Osteoblast (primary cell): ENCODE measurements at places on chromosomes 11 and 22. TPM values are rescaled to one million over a fixed set of nuclear protein-coding genes. Genes with fewer than 3 reads are reported as not detected.
A peak's percentile ranks its signal among the peaks of the same experiment; 100 is the strongest.

GRCh38 chr11:106479646-106480045 is 402.2 kb downstream of the AASDHPPT start:
- DNase-seq = no peak

DNA sequence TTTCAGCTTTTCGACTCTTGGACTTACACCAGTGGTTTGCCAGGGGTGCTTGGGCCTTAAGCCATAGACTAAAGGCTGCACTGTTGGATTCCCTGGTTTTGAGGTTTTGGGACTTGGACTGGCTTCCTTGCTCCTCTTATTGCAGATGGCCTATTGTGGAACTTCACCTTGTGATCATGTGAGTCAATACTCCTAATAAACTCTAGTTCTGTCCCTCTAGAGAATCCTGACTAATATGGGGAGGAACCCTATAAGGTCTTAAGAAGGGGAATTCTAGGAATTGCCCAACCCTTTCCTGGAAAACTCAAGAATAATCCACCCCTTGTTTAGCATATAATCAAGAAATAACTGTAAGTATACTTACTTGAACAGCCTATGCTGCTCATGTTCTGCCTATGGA is 491.8 kb downstream of the TMEM135 start:
- DNase-seq = no peak

DNA sequence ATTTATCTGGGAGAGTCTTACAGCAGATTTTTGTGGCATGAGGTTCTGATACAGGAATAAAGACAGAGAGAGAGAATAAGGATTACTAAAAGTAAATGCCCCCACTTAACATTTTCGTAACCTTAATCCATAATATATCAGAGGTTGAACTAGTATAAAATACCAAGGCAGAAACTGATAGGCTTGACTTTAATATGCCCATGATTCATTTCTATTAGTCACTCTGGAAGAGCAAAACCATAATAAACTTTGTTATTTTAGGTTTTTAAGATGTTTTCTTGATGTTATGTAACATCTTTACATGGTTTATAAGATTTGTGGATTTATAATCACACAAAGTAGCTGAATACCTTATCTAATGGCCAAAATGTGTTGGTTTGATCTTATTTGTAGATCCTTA is 19.1 kb downstream of the GUCY1A2 start:
- no peak for DNase-seq

- DNase-seq = no peak
Measured at GRCh38 chr11:6587360-6587953, 16.0 kb downstream of the RRP8 start.

DNA sequence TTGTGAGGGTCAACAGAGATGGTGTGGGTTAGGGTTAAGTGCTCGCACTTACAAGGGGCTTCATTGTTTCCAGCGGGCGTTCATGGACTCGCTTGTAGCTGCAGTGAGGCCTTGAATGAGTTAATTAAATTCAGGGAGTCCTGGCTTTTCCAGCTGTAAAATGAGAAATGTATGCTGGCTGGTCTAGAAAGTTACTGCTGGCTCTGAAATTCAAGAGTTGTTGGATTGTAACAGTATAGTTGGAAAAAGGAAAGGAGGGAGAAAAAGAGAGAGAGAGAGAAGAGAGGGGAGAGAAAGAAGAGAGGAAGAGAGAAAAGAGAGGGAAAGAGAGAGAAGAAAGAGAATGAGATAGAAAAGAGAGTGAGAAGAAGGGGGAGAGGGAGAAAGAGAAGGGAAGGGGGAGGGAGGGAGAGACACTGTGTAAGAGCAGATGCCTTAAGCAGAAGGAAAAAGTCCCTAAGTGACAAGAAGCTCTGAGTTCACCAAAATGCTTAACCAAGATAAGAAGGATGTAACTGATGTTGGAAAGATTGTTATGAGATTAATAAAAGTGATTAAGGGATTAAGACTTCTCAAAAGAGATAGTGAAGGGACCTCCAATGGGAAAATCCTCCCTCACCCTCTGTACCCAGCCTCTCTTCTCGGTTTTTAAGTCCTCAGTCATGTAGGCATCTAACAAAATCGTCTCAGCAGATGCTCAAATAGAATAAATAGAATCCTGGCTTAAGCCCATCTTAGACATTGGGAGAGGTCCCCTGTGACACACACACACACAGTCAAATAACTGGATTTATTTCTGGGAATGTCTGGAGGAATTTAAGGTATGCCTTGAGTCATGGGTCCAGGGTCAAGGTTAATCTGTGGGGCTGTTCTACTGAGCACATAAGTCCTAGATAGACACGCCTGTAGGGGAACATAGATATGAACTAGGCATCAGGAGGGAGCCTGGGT is 477.9 kb downstream of the MIAT start:
- peak; percentile 91 for DNase-seq

- DNase-seq = no peak
Measured at GRCh38 chr22:34414467-34415440, 494.5 kb upstream of the LARGE1 start.

- no peak for DNase-seq
Measured at GRCh38 chr11:112421879-112422278, 161.2 kb upstream of the PLET1 start.

- DNase-seq = no peak
Measured at GRCh38 chr11:19766206-19766605, 53.6 kb downstream of the NAV2 start.

DNA sequence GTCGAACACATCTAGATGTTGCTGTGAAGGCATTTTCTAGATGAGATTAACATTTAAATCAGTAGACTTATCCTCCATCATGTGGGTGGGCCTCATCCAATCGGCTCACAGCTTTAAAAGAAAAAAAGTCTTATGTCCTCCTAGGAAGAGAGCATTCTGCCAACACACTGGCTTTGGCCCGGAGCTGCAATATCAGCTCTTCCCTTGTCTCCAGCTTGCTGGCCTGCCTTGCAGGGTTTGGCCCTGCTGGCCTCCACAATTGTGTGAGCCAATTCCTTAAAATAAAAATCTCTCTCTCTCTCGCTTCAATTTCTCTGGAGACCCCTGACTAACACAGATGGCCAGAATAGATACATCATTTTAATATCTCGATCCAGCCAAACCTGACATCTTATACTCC is 13.1 kb upstream of the ABCC8 start:
- DNase-seq = no peak

GRCh38 chr11:66345316-66345649 is 379 bp upstream of the BRMS1 start:
- DNase-seq = no peak

- DNase-seq = peak; percentile 93
Measured at GRCh38 chr11:5600374-5600851, 4.0 kb downstream of the TRIM6 start.

- peak; percentile 58 for DNase-seq
Measured at GRCh38 chr11:116990061-116990473, 108.2 kb downstream of the SIK3 start.

GRCh38 chr11:115625502-115625901 is 121.3 kb upstream of the CADM1 start:
- no peak for DNase-seq

DNA sequence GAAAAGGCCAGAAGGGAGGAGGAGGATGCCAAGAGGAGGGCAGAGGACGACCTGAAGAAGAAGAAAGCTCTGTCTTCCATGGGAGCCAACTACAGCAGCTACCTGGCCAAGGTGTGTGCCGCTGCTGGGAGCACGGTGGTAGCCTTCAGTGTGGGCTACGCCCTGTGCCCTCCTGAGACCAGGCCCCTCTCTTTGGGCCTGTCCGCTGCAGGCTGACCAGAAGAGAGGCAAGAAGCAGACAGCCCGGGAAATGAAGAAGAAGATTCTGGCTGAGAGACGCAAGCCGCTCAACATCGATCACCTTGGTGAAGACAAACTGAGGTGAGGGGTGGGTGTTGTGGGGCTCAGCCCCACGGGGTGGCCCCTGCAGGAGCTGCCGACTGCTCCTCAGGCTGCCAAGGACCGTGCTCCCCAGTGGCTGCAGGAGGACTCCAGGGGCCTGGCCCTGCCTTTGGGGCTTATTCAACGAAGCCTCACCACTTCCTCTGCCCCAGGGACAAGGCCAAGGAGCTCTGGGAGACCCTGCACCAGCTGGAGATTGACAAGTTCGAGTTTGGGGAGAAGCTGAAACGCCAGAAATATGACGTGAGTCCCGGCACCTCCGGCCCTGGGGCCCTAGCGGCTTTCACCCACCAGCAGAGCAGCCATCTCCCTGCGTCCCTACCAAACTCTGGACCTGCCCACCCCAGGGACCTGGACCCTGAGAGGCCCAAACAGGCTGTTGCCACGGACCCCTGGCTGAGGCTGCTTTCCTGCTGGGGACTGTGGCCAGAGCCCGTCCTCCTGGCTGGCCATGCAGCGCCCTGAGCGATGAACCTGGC is 12.6 kb upstream of the MRPL23 start:
- peak; percentile 77 for DNase-seq

DNA sequence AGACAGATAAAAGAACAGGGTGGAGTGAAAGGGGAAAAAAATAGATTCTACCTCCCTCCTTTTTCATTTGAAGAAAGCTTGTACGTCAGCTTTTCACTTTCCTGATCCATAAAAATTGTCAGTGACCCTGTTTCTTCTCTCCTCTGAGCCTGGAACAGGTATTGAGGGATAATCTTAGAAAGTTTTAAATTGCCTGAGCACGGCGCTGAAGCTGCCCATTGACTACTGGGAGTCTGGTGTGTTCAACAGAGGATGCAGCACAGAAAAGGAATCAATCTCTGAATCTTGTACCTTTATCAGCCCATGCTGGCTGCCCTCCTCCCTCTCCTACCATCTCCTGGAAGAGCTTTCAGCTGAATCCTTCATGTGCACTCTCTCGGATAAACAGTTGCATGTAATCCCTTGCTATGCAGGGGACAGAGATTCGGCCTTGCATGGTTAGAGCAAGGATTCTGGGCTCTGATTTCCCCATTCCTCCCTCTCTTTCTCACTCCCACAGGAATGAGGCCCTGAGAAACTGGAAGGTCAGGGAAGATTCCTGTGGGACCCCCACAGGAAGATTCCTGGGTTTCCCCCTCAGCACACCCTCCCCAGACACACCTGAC is 162.4 kb upstream of the SYN3 start:
- no peak for DNase-seq

DNA sequence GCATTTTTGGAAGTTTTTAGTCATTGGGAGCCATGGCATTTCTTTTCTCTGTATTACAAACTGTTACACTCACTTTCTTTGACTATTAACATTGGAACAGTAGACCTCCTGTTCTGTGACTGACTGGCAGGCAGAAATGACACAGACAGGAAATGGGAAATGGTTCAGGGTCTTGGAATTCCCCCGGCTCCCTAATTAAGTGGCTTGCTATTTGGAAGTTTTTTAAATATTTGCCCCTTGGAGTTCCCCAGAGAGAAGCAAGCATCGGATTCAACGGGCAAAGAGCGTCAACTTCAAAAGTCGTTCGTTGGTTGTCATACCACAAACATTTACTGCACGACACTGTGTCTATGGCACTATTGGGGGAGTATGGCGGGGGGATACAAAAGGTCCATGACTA is 1.1 kb upstream of the BIRC2 start:
- no peak for DNase-seq

- peak; percentile 58 for DNase-seq
Measured at GRCh38 chr22:17110791-17111550, 10.2 kb downstream of the TMEM121B start.

- DNase-seq = no peak
Measured at GRCh38 chr11:34732831-34733230, 111.9 kb downstream of the EHF start.

- DNase-seq = no peak
Measured at GRCh38 chr22:47133061-47133969, 370.9 kb downstream of the TBC1D22A start.

DNA sequence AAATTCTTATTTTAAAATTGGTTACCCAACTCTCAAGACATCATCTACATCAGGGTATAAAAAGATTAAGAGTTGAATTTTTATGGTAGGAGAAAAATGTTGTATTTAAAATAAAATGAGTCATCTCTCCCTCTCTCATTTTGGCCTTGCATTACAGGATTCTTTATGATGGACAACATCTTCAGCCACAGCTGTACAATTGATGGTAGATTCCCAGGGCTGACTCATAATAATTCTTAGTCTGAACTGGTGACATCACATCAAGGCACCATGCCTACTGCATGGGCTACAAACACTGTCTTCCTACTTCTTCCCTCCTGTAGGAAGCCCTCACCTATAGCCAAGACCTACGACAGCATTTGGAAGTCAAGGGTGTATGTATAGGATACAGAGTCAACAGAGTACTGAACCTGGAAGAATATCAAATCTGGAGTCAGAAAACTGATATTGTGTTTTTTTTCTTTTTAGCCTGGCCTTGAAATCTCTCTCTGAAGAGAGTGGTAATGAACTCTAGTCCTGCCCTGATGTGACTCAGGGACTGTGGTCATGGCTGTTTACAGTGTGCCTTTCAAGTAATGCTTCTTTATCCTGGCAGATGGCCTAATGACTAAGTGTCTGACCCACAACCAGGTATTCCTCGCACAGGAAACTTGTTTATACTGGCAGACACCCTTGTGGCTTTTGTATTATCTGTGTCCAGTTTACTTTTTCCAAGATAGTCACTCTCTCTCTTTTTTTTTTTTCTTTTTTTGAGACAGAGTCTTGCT is 32.5 kb downstream of the MRGPRX2 start:
- no peak for DNase-seq

OR5AN1 gene
- total RNA-seq = not detected in 2 replicates

OR8B12 gene
- total RNA-seq = not detected in 2 replicates

RTL10 gene
- 10.3 and 11.9 TPM in 2 replicates for total RNA-seq

KDM4D gene
- total RNA-seq = 0.72 and 0.88 TPM in 2 replicates

TMEM151A gene
- 0.29 and 0.36 TPM in 2 replicates for total RNA-seq

CDC42EP1 gene
- total RNA-seq = 28.6 and 35.5 TPM in 2 replicates

PRG3 gene
- not detected in 2 replicates for total RNA-seq
